ENCODE measurements at places on chromosomes 1 and 21.

GRCh38 chr1:223202376-223203033 is 59.5 kb upstream of the TLR5 start:
- DNase-seq, result no peak
- H3K27me3 ChIP-seq, result no peaks in the 10 kb centered on the region
- H3K27ac ChIP-seq, result no peak overlapping the region
- no peaks in the 10 kb centered on the region for H3K36me3 ChIP-seq
- peaks cover 10% of the 10 kb centered on the region for H3K4me1 ChIP-seq

- H3K4me1 ChIP-seq, result no peaks in the 10 kb centered on the region
- DNase-seq, result no peak
- no peak overlapping the region for H3K4me3 ChIP-seq
- H3K36me3 ChIP-seq, result no peaks in the 10 kb centered on the region
- H3K27me3 ChIP-seq, result no peaks in the 10 kb centered on the region
These were observed 89.5 kb upstream of the GNG4 start for GRCh38 chr1:235739124-235739523.

GRCh38 chr1:185409763-185410528 is 92.9 kb upstream of the IVNS1ABP start:
- H3K27ac ChIP-seq, result no peak overlapping the region
- H3K27me3 ChIP-seq, result no peaks in the 10 kb centered on the region
- H3K4me3 ChIP-seq, result no peak overlapping the region
- H3K36me3 ChIP-seq, result no peaks in the 10 kb centered on the region
- H3K4me1 ChIP-seq, result peaks cover 45% of the 10 kb centered on the region

DNA sequence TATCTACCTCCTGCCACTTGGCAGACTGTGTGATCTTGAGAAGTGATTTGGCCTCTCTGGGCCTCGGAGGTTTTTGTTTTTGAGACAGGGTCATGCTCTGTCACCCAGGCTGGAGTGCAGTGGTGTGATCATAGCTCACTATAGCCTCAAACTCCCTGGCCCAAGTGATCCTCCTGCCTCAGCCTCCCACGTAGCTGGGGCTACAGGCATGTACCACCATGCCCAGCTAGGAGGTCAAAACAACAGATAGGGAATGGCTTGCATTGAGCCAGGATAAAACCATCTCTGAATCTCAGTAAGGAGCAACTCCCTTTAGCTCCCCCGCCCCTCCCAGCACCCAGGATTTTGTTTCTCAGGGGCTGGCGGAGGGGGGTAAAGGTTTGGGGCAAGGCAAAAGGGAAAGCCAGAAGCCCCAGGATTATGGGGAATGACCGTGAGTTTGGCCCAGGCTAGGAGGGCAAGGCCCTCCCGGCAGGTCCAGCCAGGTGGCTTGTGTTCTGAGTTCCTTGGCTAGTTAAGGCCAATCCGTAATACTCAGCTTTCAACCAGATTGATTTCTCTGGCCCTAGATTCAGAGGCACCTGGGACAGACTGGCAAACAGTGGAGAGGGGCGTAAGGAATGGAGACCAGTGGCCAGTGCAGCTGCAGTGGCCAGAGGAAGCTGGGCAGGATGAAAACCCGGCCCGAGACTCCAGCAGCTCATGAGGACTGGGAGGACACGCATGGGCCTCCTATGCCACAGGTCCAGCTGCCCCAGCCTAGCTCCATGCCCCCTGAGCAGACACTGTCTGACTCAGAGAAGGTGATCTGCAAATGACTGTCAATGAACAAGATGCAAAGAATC is 130.1 kb downstream of the DMRTB1 start:
- peak overlapping the region; percentile 42 for H3K27ac ChIP-seq
- peaks cover 13% of the 10 kb centered on the region for H3K4me1 ChIP-seq
- no peak overlapping the region for H3K4me3 ChIP-seq
- H3K27me3 ChIP-seq, result no peaks in the 10 kb centered on the region

- no peak overlapping the region for H3K4me3 ChIP-seq
- no peak for DNase-seq
- no peak overlapping the region for H3K27ac ChIP-seq
- peaks cover 16% of the 10 kb centered on the region for H3K4me1 ChIP-seq
- no peaks in the 10 kb centered on the region for H3K36me3 ChIP-seq
These were observed 19.7 kb downstream of the PTAFR start for GRCh38 chr1:28156821-28157220.

DNA sequence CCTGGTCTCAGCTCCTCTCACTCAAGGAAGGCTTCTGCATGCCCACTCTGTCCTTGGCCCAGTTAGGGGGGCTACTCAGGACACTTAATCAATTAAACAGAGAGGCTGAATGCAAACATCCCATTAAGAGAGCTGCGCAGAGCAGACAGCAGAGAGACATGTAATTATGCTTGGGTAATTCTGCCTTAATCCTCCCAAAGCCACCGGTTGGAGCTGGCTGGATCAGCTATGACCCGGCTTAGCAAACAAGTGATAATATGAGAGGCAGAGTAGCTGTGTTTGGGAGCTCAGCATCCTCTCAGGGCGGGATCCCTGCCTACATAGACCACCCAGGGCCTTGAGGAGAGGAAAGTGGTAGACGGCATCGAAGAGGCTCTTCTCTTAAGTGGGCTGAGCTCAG is 183.2 kb downstream of the GRIK3 start:
- H3K4me3 ChIP-seq, result no peak overlapping the region
- no peaks in the 10 kb centered on the region for H3K36me3 ChIP-seq
- H3K4me1 ChIP-seq, result no peaks in the 10 kb centered on the region
- DNase-seq, result no peak
- H3K27me3 ChIP-seq, result no peaks in the 10 kb centered on the region

DNA sequence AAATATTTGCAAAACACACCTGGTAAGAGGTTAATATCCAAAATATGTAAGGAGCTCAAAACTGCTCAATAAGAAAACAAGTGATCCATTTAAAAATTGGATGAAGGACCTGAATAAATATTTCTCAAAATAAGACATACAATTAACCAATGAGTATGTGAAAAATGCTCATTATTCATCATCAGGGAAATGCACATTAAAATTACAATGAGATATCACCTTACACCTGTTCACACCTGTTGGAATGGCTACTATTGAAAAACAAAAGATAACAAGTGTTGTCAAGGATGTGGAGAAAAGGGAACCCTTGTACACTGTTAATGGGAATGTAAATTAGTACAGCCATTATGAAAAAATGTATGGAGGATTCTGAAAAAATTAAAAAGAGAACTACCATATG is 136.0 kb upstream of the GREM2 start:
- DNase-seq, result no peak
- H3K4me3 ChIP-seq, result no peak overlapping the region
- H3K27me3 ChIP-seq, result no peaks in the 10 kb centered on the region

GRCh38 chr1:97307568-97307967 is 586.0 kb downstream of the PTBP2 start:
- no peaks in the 10 kb centered on the region for H3K36me3 ChIP-seq
- no peak for DNase-seq
- H3K4me3 ChIP-seq, result no peak overlapping the region
- no peak overlapping the region for H3K27ac ChIP-seq

DNA sequence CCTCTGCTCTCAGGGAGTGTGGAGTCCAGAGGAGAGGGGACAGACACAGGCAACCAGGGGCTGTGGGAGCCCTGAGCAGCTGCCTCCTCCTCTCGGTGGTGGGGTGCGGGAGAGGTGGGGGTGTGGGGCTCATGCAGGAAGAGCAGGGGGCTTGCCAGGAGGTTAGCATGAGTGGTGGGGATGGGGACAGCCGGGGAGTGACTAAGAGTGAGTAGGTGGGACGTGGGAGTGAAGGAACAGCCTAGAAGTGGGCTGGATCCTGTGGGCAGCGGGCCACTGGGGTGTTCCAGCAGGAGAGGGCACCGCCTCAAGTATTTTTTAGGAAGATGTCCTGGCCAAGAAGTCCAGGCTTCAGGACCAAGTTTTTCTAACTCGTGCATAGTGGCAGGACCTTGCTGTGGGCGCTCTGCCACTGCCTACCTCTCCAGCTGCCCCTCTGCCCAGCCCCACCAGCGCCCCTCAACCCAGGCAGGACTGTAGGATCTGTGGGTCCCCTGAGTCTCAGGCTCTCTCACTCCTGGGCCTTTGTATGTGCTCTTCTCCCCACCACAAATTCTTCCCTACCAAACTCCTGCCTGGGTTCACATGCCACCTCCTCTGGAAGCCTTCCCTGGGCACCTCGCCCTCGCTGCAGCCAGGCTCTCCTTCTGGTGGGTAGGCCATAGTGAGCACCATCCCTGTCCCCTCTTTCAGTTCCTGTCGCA is 18.8 kb upstream of the LHX4 start:
- no peaks in the 10 kb centered on the region for H3K4me1 ChIP-seq
- H3K27me3 ChIP-seq, result no peaks in the 10 kb centered on the region
- H3K36me3 ChIP-seq, result no peaks in the 10 kb centered on the region
- DNase-seq, result no peak

- H3K27ac ChIP-seq, result no peak overlapping the region
- no peak for DNase-seq
- H3K4me1 ChIP-seq, result no peaks in the 10 kb centered on the region
- H3K4me3 ChIP-seq, result no peak overlapping the region
- no peaks in the 10 kb centered on the region for H3K36me3 ChIP-seq
These were observed 85.4 kb downstream of the HSF2BP start for GRCh38 chr21:43573921-43574320.

DNA sequence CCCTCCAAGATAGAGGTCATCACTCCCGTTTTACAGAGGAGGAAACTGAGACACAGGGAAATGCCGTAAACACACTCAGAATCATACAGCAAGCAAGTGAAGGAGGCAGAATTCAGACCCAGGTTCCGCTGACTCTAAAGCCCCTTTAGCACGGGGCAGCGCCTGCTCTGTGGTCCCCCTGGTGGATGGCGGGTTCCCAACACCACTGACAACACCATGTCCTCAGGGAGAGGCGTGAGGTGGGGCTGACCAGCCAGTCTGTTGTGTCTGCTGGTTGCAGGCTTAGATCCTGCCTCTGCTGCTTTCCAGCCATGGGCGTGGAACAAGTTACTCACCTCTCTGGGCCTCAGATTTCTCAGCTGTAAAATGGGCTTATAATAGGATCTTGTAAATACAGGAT is 617.3 kb downstream of the MATN1 start:
- H3K4me1 ChIP-seq, result no peaks in the 10 kb centered on the region
- H3K27me3 ChIP-seq, result no peaks in the 10 kb centered on the region
- no peak overlapping the region for H3K27ac ChIP-seq
- H3K4me3 ChIP-seq, result no peak overlapping the region
- no peaks in the 10 kb centered on the region for H3K36me3 ChIP-seq
- no peak for DNase-seq

GRCh38 chr1:206893380-206893779 is 3.9 kb upstream of the IL24 start:
- H3K27ac ChIP-seq, result no peak overlapping the region
- peaks cover 8% of the 10 kb centered on the region for H3K27me3 ChIP-seq
- H3K4me1 ChIP-seq, result peaks cover 14% of the 10 kb centered on the region
- H3K4me3 ChIP-seq, result no peak overlapping the region

DNA sequence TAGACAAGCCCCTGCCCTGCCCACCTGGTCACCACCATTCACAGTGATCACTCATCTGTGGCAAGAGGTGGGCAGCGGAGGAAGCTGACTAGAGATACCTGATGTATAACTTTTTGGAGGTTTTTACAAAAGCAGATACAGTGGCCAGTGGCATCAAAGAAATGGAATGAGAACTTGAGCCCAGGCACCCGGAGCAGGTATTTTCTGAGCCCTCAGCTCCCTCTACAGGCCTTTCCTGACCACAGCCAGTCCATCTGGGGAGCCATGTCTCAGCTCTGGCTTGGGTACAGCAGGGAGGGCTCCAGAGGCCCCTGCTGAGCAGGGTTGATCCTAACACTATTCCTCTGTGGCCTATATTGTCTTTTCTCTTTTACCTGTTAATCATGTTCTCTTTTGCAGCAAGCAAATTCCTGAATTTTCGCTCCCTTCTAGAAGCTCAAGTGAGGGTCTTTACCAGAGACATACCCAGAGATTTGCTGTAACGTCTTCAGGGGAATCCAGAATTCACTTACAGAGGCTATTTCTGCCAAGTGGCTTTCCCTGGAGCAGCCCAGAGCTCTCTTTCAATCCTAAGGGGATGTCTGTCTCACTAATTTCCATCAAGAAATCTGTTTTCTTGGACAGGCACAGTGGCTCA is 27.3 kb downstream of the GPR157 start:
- H3K36me3 ChIP-seq, result peaks cover 18% of the 10 kb centered on the region
- H3K4me3 ChIP-seq, result no peak overlapping the region
- DNase-seq, result no peak
- no peaks in the 10 kb centered on the region for H3K27me3 ChIP-seq
- no peak overlapping the region for H3K27ac ChIP-seq

DNA sequence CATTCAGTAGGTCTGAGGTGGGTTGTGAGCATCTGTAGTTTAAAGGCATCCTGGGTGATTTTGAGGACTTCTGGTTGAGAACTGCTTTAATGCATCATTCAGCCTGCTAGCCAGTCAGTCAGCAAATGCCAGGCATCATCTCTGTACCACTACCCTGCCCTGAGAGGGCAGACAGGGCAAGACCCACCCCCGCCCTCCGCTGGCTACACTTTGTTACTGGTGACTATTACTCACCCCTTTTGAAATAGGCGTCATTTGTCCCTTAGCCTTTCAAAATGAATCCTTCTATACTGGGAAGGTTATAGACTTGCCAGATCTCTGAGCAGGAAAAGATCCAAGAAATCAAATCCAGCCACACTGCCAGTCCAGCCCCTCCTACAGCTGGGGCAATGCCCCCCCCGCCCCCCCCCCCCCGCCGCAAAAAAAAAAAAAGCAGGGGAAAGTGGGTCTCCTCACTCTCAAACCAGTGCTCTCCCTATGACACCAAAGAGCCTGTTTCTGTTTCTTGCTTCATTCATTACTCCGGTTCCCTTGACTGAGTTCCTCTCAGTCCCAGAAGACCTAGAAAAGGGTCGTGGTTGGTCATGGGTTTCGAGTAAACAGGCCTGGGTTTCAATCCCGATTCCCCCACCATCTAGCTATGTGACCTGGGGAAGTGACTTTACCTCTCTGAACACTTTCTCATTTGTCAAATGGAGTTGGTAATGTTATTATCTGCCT is 4.4 kb downstream of the SELENON start:
- peaks cover 95% of the 10 kb centered on the region for H3K4me1 ChIP-seq
- H3K27me3 ChIP-seq, result no peaks in the 10 kb centered on the region
- H3K27ac ChIP-seq, result peak overlapping the region; percentile 81
- peaks cover 10% of the 10 kb centered on the region for H3K36me3 ChIP-seq
- no peak for DNase-seq
- no peak overlapping the region for H3K4me3 ChIP-seq

DNA sequence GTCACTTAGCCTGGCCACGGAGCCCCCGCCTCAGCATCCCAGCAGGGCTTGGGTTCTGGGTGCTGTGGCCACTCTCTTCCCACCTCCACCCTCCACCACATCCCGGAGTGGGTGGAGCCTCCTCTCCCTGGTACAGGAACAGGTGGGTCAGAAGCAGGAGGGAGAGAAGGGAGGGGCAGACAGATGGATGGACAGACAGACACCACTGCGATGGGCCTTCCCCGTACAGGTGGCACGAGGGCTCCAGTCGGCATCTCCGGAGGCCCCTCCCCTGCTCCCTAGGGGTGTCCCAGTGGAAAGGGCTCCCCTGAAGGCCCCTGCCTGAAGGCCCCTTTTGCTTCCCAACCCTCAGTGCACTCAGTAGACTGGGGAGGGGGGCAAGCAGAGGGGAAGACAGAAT is 96.9 kb upstream of the TARDBP start:
- H3K4me1 ChIP-seq, result no peaks in the 10 kb centered on the region
- peaks cover 6% of the 10 kb centered on the region for H3K27me3 ChIP-seq
- H3K36me3 ChIP-seq, result no peaks in the 10 kb centered on the region
- no peak overlapping the region for H3K4me3 ChIP-seq
- no peak for DNase-seq

- no peaks in the 10 kb centered on the region for H3K27me3 ChIP-seq
- H3K4me1 ChIP-seq, result no peaks in the 10 kb centered on the region
- no peaks in the 10 kb centered on the region for H3K36me3 ChIP-seq
- H3K4me3 ChIP-seq, result no peak overlapping the region
- no peak overlapping the region for H3K27ac ChIP-seq
- DNase-seq, result no peak
These were observed 54.5 kb upstream of the MRPS6 start for GRCh38 chr21:34018910-34019309.

- no peak overlapping the region for H3K4me3 ChIP-seq
- no peaks in the 10 kb centered on the region for H3K36me3 ChIP-seq
- no peak for DNase-seq
- H3K27me3 ChIP-seq, result no peaks in the 10 kb centered on the region
These were observed 1182.6 kb downstream of the AMY1C start for GRCh38 chr1:104932030-104932915.
